T-helper 17 cell (primary cell): ENCODE measurements at places on chromosomes 5 and 9. TPM values are rescaled to one million over a fixed set of nuclear protein-coding genes. Genes with fewer than 3 reads are reported as not detected.

DNA sequence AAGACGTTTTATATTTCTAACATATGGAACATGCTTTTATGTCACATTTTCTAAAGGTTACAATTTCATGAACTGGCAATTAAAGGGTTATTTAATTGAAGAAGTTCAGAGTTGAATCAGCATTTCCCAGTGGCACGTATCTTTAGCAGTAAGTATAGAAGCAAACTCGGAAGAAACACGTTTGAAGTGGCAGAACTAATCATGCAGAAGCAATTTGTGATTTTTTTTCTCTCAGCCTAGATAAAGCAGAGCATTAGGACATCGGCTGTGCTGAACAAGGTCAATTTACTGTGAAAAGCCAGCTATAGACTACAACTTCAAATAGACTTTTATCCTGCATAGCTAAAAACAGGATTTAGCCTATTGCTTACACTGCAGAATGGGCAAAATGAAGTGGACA is 104.7 kb downstream of the ISL1 start:
- H3K36me3 ChIP-seq = no peaks in the 10 kb centered on the region
- H3K4me1 ChIP-seq = no peaks in the 10 kb centered on the region
- H3K27me3 ChIP-seq = no peaks in the 10 kb centered on the region
- no peak overlapping the region for H3K27ac ChIP-seq

GRCh38 chr5:72854419-72854818 is 38.0 kb downstream of the TNPO1 start:
- no peak overlapping the region for H3K27ac ChIP-seq
- DNase-seq = no peak
- H3K36me3 ChIP-seq = no peaks in the 10 kb centered on the region
- H3K27me3 ChIP-seq = no peaks in the 10 kb centered on the region

DNA sequence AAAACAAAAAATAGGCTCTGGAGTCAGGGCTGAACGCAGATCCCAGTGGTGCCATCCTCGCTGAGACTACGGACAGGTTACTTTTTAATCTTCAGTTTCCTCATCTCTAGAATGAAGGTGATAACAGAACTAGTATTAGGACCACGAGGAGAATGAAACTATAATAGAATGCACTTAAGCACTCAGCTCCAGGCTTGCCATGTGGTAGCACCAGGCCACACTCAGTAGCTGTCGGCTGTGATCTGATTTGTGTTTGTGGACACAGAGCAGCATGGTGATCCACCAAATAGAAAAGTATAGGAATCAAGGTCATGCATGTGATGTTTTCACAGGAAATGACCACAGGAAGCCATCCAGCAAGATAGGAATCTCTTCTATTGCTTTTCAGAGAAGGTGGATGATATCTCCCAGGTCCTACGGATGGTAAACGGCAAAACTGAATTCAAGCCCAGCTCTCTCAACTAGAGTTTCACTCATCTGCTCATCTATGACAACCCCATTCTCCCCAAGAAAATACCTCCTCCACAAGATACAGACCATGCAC is 498.0 kb downstream of the SPOCK1 start:
- no peaks in the 10 kb centered on the region for H3K4me1 ChIP-seq
- no peaks in the 10 kb centered on the region for H3K27me3 ChIP-seq
- H3K27ac ChIP-seq = no peak overlapping the region
- H3K4me3 ChIP-seq = no peak overlapping the region

DNA sequence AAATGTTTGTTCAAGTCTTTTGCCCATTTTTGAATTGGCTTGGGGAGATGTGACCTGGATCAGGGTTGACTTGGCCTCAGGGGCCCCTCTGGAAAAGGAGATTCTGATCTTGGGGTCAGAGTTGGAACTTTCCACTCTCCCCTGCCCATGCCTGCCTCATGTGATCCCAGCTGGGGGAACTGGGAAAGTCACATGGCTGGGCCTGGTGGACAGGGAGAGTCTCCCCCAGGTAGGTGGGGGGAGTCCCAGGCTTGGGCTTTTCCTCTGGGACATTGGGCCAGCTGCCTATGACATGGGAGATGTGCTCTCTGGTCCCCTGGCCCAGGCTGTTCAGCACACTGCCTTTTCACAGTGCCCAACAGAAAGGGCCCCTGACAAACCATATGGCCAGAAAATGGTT is 60.7 kb downstream of the NDST1 start:
- H3K36me3 ChIP-seq = no peaks in the 10 kb centered on the region
- H3K27ac ChIP-seq = no peak overlapping the region
- DNase-seq = no peak

DNA sequence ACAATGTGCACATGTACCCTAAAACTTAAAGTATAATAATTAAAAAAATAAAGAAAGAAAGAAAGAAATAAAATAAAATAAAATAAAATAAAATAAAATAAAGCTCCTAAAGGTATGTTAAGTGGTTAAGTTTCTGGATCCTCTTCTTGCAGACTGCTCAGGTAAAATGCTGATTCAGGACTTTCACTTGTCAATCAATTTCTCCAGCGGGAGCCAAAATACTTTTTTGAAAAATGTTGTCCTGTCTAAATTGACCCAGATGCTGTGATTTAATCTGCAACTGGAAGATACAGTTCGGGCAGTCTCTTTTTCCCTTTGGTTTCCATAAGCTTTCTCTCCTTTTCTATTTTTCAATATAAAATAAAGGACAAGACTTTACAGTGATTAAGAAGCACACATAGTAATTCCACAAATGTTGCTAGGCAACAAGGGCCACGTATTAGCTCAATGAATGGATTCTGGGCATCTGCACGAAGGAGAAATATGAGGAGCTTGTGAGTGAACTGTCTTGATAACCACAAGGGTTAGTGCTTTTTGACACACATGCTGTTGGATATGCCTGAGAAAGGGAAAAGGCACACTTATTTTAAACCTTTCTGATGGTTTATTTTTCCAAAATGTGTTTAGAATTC is 38.6 kb downstream of the HTR4 start:
- H3K4me1 ChIP-seq = peaks cover 13% of the 10 kb centered on the region
- H3K27me3 ChIP-seq = peaks cover 8% of the 10 kb centered on the region
- no peak overlapping the region for H3K27ac ChIP-seq
- DNase-seq = no peak
- H3K36me3 ChIP-seq = no peaks in the 10 kb centered on the region

DNA sequence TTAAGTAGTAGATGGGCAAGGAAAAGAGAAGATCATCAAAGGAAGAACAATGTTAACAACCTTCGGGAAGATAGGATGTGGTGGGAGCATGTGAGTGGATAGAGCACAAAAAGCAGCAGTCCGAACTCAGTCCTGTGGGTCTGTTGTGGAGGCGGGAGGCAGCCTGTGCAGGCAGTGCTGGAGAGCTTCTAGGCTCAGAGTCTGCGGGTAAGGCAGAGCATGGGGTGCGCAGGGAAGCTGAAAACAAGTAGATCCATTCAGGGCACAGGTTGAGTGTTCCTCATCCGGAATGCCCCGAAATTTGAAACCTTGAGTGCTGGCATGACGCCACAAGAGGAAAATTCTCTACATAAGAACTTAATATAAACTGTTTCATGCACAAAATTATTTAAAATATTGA is 84.9 kb downstream of the PPIC start:
- no peak overlapping the region for H3K27ac ChIP-seq
- no peak for DNase-seq
- no peaks in the 10 kb centered on the region for H3K27me3 ChIP-seq

DNA sequence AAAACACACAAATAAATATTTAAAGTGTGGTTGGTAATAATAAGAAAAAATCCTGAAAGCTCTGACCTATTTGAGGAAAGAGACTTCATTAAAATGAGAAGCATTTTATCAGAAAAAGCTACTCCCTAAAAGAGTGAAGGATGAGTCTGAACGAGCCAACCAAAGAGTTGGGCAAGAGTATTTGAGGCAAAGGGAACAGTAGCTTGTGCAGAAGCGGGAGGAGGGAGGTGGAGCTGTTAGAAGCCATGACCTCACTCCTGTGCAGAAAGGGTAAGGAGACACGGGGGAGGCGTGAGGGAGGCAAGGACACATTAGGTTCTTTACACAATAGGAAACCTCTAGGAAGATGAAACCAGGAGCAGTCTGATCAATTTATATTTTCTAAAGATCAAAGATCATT is 29.4 kb downstream of the SH3RF2 start:
- no peak overlapping the region for H3K4me3 ChIP-seq
- no peaks in the 10 kb centered on the region for H3K36me3 ChIP-seq
- peaks cover 35% of the 10 kb centered on the region for H3K27me3 ChIP-seq
- H3K4me1 ChIP-seq = no peaks in the 10 kb centered on the region
- DNase-seq = no peak
- no peak overlapping the region for H3K27ac ChIP-seq

DNA sequence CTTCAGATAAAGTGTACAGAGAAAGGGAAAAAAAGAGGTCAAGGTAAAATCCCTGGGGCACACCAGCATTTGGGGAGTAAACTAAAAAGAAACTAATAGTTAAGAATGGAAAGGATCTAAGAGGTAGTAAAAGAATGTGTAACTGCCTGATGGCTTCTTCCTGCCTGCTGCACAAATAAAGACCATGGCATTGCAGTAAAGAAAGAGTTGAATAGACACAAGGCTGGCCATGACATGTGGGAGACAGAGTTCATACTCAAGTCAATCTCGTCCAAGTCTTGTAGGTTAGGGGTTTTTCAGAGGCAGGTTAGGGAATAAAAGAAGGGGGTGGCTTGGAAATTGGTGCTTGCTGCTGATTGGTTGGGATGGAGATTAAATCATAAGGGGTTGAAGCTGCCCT is 57.6 kb downstream of the DNAJC21 start:
- DNase-seq = no peak
- H3K27me3 ChIP-seq = peaks cover 21% of the 10 kb centered on the region
- H3K4me3 ChIP-seq = no peak overlapping the region
- no peaks in the 10 kb centered on the region for H3K36me3 ChIP-seq
- no peaks in the 10 kb centered on the region for H3K4me1 ChIP-seq
- H3K27ac ChIP-seq = no peak overlapping the region

DNA sequence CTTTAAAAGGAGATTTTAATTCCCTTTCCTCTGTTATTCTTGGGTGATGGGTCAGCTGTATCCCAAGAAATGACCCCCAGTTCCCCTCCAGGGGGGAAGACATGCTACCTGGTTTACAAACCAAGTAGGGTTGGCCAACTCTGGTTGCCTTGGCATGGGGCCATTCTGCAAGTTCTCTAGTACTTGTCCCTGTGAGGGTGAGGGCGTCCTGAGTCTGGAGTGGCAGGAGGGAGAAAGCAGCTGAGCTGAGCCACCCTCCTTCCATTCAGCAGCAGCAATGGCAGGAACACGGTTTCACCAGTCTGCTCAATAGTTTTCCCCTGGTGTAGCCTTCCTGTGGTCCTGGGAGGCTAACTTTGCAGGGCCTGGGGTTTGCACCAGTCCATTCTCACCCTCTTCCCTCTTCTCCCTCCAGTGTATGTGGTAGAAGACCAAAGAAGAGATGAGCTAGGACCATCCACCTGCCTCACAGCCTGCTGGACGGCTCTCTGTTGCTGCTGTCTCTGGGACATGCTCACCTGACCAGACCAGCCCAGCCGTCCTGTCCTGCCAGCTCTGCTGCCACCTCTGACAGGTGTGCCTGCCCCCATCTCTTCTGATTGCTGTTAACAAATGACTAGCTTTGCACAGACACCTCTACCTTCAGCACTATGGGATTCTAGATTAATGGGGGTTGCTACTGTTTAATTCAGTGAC is 59.9 kb downstream of the PFDN1 start:
- no peaks in the 10 kb centered on the region for H3K27me3 ChIP-seq
- H3K27ac ChIP-seq = no peak overlapping the region
- no peak overlapping the region for H3K4me3 ChIP-seq
- peaks cover 3% of the 10 kb centered on the region for H3K36me3 ChIP-seq

- peak overlapping the region; percentile 79 for H3K4me3 ChIP-seq
- H3K27ac ChIP-seq = peak overlapping the region; percentile 96
- H3K36me3 ChIP-seq = peaks cover 4% of the 10 kb centered on the region
- H3K27me3 ChIP-seq = no peaks in the 10 kb centered on the region
Observed at GRCh38 chr5:95808686-95809413, 13.7 kb downstream of the GLRX start.

DNA sequence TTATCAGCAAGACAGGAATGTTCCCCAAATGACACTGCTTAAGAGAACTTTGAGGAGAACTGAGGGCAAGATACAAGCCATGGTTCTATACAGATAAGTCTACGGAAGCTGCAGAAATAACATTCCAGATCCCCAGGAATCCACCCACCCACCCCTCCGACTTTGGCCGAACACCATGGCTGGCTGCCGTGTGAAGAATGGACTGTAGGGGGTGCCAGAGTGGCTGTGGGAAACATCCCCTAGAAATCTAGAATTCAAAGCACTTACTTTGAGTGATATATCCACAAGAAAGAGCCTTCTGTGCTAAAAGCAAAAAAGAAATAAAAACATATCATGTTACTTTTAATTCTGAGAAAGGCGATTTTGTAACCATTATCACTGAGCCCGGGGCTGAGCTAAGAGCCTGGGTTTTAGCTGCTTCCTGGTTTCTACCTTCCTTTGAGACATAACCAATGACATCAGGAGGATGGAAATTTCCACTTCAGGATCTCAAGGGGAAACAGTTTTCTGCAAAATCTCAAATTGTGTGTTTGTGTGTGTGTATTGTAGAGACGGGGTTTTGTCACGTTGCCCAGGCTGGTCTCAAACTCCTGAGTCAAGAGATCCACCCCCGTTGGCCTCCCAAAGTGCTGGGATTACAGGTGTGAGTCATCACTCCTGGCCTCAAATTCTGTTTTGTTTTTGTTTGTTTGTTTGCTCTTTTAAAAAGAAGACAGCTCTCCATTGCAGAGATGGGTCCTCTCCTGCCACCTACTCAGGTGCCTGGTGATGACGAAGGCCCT is 36.4 kb downstream of the GGTA1 start:
- H3K36me3 ChIP-seq = no peaks in the 10 kb centered on the region
- no peak overlapping the region for H3K27ac ChIP-seq
- no peaks in the 10 kb centered on the region for H3K4me1 ChIP-seq
- H3K27me3 ChIP-seq = peaks cover 48% of the 10 kb centered on the region
- no peak for DNase-seq
- H3K4me3 ChIP-seq = no peak overlapping the region

GRCh38 chr5:145585443-145586148 is 249.5 kb downstream of the PRELID2 start:
- no peaks in the 10 kb centered on the region for H3K4me1 ChIP-seq
- no peaks in the 10 kb centered on the region for H3K27me3 ChIP-seq
- DNase-seq = no peak
- no peak overlapping the region for H3K4me3 ChIP-seq
- H3K36me3 ChIP-seq = no peaks in the 10 kb centered on the region
- H3K27ac ChIP-seq = no peak overlapping the region

The GMCL2 gene
- not detected for total RNA-seq

DNA sequence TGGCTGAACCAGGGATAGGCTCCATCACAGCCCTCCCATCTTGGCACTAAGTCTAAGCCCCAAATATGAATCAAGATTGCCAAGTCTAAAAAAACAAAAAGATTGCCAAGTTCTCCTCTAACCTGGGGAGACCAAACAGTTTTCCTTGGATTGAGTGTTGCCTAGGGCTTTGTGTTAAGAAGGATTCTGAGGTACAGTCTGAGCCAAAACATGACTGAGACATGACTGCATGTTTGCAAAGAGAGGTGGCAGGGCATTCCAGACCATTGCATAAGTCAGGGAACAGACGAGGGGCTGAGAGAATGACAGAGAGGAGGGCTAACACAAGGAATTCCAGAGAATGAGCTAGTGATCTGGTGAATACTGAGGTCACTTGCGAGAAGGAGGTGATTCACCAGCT is 11.4 kb downstream of the LAMC3 start:
- H3K4me1 ChIP-seq = no peaks in the 10 kb centered on the region
- peaks cover 44% of the 10 kb centered on the region for H3K27me3 ChIP-seq
- no peak for DNase-seq
- H3K27ac ChIP-seq = no peak overlapping the region

The SLC1A1 gene
- total RNA-seq = 0.13 TPM
